GM23338 (cell line): ENCODE measurements at places on chromosomes 5 and 9. TPM values are rescaled to one million over a fixed set of nuclear protein-coding genes. Genes with fewer than 3 reads are reported as not detected.

TXNDC8 gene
- not detected in 2 replicates for polyA plus RNA-seq

GRCh38 chr9:96230002-96230401 is 72.0 kb downstream of the HSD17B3 start:
- no peaks in the 10 kb centered on the region for H3K36me3 ChIP-seq
- H3K4me1 ChIP-seq, result no peaks in the 10 kb centered on the region
- H3K27me3 ChIP-seq, result no peaks in the 10 kb centered on the region
- H3K4me3 ChIP-seq, result no peak overlapping the region

- no peaks in the 10 kb centered on the region for H3K27me3 ChIP-seq
- H3K4me1 ChIP-seq, result no peaks in the 10 kb centered on the region; the same call in 1 of the 2 replicates
- H3K4me3 ChIP-seq, result no peak overlapping the region
- no peak for DNase-seq
- H3K27ac ChIP-seq, result no peak overlapping the region
Observed at GRCh38 chr5:59758566-59758965, 135.0 kb downstream of the PDE4D start.

- no peaks in the 10 kb centered on the region for H3K27me3 ChIP-seq
- H3K27ac ChIP-seq, result no peak overlapping the region
- H3K4me1 ChIP-seq, result no peaks in the 10 kb centered on the region
Observed at GRCh38 chr5:30838936-30839496, 354.5 kb upstream of the CDH6 start.

- peaks cover 17% of the 10 kb centered on the region for H3K27me3 ChIP-seq
- H3K4me1 ChIP-seq, result peaks cover 12% of the 10 kb centered on the region
- H3K4me3 ChIP-seq, result no peak overlapping the region
- no peak for DNase-seq
- no peaks in the 10 kb centered on the region for H3K36me3 ChIP-seq
- no peak overlapping the region for H3K27ac ChIP-seq
Observed at GRCh38 chr9:34452568-34452967, 5.8 kb downstream of the FAM219A start.
